ENCODE measurements at places on chromosomes 7 and 10. TPM values are rescaled to one million over a fixed set of nuclear protein-coding genes. Genes with fewer than 3 reads are reported as not detected.

- DNase-seq = no peak
- H3K4me1 ChIP-seq = no peaks in the 10 kb centered on the region
- H3K27me3 ChIP-seq = no peaks in the 10 kb centered on the region
- peaks cover 14% of the 10 kb centered on the region for H3K36me3 ChIP-seq
Observed at GRCh38 chr7:130869918-130870317, 135.9 kb upstream of the KLF14 start.

The LRRD1 gene
- not detected for total RNA-seq

The DGKI gene
- total RNA-seq = 0.44 TPM

GRCh38 chr10:131677671-131678070 lies 223.1 kb upstream of the PPP2R2D start:
- no peak for DNase-seq
- H3K27ac ChIP-seq = no peak overlapping the region
- no peaks in the 10 kb centered on the region for H3K4me1 ChIP-seq
- no peaks in the 10 kb centered on the region for H3K36me3 ChIP-seq
- H3K4me3 ChIP-seq = no peak overlapping the region

DNA sequence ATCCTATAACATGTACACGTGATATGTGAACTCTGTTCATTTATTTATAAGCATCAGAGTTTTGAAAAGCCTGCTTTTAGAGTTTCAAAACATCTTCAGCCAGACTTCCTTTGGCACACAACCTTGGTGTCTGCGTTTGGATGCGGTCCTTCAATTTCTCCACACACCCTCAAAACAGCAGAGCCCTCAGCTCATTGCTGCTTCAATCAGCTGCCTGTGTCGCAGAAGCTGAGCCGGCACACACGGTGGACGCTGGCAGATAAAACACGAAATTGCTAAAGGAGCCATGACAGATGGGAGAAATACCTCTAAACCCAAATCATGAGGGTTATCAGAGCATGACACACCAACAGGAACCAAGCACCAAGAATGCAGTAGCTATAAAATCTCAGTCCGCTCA lies 396.4 kb upstream of the AKR1E2 start:
- H3K4me3 ChIP-seq = no peak overlapping the region
- no peaks in the 10 kb centered on the region for H3K4me1 ChIP-seq
- DNase-seq = peak; percentile 20
- H3K27ac ChIP-seq = no peak overlapping the region

The IDE gene
- total RNA-seq = 48.8 TPM

- H3K27me3 ChIP-seq = no peaks in the 10 kb centered on the region
- DNase-seq = no peak
- no peaks in the 10 kb centered on the region for H3K4me1 ChIP-seq
- no peak overlapping the region for H3K4me3 ChIP-seq
Observed at GRCh38 chr7:104552102-104552501, 223.7 kb downstream of the LHFPL3 start.
